ENCODE measurements at places on chromosomes 7 and 10.

DNA sequence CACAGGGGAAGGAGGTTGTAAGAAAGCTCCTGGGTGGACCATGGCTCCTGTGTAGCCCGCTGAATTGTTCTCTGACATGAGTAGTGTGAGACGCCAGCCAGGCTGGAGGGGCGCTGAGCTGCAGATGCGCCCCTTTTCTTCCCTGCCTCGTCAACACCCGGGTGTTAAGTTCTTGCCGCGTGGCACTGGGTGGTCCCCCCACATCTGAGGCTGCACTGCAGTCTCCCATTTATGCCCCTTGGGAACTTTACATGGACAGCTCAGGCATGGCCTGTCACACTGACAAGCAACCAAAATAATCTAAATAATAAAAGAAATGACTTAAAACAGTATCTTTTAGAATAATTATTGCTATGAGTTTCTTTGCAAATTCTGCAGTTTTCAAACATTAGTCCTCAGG lies 34.6 kb upstream of the HSPA12A start:
- DNase-seq = no peak

GRCh38 chr7:44538093-44538797 lies 2.9 kb downstream of the NPC1L1 start:
- no peak for DNase-seq

DNA sequence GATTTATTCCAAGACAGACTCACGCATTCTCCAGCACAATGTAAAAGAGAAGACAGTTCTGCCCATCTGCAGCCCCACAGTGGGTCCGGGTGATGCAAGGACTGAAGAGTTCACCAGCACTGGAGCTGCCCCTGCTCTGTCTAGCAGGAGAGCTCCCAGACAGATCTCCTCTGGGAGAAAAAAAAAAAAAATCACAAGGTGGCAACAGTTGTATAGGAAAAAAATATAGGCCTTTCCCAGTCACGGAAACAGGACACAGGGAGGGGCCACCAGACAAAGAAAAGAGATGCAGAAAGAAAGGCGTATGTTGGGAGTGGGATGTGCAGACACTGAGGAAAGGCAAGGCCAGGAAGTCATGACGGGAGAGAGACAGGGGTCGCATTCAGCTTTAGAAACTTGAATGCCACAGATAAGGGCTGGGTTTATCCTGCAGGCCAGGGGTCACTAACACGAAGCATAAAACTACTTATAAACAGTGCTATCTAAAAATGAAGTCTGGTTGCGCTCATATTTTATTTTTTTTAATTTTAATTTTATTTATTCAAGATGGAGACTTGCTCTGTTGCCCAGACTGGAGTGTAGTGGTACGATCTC lies 54.1 kb downstream of the FAM171A1 start:
- DNase-seq = no peak

DNA sequence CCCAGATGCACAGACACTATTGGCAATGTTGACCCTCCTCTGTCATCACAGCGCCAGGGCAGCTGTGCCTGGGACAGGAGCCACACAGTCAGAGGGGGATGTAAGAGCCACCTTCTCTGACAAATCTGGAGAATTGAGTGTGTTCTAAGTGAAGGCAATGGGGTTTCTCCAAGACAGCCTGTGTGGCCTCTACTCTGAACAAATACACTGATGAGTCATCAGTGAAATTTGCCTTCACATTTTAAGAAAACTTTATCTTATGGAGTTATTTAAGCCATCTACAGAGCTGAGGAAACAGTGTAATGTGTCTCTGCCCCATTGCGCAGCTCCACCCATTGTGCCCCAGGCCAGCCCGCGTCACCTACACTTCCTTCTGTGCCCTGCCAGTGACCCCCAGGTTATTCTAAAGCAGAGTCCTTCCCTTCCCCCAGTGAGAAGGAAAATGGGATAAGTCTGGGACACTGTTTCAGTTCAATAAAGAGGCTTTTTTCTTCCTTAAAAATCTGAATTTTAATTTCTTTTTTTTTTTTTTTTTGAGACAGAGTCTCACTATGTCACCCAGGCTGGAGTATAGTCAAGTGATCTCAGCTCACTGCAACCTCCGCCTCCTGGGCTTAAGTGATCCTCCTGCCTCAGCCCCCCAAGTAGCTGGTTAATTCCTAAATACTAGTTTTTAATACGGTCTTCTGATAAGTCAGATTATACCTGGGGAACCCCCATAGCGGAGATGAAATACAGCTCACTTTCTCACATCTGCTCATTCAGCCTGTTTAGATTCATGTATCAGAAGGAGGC lies 21.8 kb downstream of the AKR1E2 start:
- DNase-seq = no peak

DNA sequence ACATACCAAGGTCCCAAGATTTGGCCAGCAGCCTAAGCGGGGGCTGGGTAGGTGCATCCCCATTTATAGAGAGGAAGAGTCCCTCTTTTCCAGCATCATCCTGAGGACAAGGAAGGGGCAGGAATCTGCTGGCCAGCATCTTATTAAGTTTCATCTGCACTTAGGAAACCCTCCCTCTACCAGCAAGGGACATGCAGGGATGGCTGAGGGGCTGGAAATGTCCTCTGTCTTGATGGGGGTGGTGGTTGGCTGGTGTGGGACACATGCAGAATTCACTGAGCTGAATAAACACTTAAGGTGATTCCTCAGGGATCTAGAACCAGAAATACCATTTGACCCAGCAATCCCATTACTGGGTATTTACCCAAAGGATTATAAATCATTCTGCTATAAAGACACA lies 42.1 kb downstream of the NOD1 start:
- DNase-seq = no peak

DNA sequence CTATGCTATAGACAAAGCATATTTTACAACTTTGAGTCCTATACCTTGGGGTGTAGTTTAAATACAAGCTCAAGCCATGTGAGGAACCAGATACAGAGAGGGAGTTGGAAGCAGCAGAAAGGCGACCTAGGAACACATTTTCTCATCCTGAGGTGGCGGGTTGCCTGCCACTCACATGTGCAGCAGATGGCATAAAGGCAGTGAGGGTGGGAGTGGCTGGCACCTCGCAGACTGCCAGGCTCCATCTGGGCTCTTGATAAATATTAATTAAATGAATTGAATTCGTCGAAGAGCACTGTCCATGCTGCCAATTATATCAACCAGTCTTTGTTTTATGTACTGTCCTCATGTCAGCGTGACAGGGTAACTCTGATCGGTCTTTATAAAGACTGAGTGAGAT lies 79.0 kb upstream of the SEMA3C start:
- DNase-seq = no peak

DNA sequence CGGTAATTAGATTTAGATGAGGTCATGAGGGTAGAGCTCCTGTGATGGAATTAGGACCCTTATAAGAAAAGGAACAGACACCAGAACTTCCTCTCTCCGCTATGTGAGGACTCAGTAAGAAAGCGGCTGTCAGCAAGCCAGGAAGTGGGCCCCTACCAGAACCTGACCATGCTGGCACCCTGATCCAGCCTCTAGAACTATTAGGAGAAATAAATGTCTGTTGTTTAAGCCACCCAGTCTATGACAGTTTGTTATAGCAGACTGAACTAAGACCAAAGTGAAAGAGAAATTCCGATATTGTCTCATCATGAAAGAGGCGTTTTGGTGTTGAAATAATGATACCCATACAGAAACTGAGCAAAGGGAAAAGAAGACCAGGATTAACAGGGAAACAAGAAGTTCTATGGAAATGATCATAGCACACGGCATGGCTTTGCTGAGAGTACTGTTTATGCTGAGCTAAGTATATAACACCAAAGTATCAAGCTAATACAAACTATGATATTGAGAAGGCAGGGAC lies 9.2 kb downstream of the CLEC2L start:
- DNase-seq = no peak

- no peak for DNase-seq
These were observed 285.8 kb upstream of the SP4 start for GRCh38 chr7:21142081-21142480.

- no peak for DNase-seq
These were observed 31.6 kb downstream of the IKZF1 start for GRCh38 chr7:50335795-50336754.

- DNase-seq = no peak
These were observed 86.5 kb upstream of the TMEM72 start for GRCh38 chr10:44824607-44825006.

DNA sequence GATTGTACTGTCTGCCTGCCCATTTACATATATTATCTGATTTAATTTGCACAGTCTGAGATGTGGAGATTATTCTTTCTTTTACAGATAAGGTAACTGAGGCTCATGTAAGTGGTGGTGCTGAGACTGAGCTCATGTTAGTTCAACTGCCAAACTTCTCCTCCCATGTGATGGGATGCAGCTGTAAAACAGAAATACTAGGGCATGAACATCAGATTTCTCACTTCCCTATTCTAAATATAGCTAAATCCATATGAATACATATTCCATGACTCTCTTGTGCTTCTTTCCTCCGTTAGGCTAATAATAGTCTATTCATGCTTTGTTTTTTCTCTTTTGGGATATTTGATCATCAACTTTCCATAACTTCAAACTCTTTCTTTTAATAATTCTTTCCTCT lies 84.7 kb downstream of the PTPRZ1 start:
- DNase-seq = no peak

- DNase-seq = no peak
These were observed 1.9 kb downstream of the COBL start for GRCh38 chr7:51314726-51315125.

GRCh38 chr7:133698127-133698526 lies 429.0 kb upstream of the LRGUK start:
- no peak for DNase-seq

GRCh38 chr10:98323221-98324164 lies 55.5 kb upstream of the LOXL4 start:
- peak; percentile 81 for DNase-seq

DNA sequence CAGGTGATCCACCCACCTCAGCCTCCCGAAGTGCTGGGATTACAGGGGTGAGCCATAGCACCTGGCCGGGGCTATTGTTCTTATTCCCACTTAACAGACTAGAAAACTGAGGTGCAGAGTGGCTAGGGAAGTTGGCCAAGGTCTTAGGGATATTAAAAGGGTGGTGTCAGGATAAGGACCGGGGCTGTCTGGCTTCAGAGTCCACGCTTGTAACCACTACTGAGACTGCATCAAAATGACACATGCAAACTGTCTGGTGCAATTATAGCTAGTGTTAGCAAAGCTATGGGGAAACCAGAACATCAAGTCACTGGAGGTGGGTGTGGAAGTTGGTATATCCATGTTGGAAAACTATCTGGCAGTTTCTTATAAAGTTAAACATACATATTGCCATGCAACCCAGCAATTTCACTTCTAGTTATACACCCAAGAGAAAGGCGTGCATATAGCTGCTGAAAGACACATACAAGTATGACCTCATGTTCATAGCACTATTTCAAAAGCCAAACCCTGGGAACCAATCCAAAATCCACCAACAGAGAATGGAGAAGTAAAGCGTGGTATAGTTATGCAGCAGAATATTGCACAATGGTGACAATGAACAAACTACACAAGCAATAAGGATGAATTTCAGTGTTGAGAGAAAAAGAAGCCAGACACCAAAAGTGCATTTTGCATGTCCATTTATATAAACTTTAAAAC lies 33.9 kb upstream of the EEPD1 start:
- DNase-seq = no peak

DNA sequence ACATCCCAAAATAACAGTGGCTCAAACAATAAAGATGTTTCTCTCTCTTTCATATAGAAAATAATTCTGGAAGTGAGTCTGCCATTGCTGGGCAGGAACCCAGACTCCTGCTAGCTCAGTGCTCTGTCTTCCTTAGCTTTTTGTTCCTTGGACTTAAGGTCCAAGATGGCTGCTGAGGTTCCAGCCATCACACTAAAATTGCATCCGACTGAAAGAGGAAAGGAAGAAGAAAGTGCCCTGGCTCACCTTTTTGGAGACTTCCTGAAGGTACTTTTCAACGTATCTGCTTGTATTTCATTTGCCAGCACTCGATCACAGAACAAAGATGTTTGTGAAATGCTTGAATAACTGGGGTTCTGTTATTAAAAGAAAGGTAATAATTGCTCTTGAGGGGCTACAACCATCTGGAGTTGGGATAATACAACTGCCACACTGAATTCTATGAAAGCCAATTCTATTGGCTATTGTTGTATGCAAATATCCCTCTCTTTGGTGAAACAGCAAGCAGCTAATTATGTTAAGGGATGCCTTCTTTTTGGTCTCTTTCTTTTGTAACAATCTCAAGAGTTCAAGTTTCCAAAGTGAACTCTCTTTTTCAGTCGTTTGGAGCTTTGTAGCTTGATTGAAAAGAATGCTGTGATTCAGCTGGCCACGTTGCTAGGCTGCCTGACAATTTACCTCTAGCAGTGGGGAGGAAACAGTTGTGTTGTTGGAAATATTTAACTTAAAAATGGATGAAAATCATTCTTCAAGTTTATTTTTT lies 83.9 kb downstream of the BAMBI start:
- no peak for DNase-seq

DNA sequence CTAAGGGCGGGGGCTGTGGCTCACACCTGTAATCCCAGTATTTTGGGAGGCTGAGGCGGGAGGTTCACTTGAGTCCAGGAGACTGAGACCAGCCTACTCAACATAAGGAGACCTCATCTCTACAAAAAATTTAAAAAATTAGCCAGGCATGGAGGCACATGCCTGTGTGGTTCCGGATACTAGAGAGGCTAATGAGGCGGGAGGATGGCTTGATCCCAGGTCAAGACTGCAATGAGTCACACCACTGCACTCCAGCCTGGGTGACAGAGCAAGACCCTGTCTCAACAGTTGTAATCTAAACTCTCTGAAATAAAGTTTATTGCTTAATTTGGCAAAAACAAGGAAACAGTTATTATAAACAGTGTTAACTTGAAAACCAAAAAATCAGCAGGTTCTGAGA lies 123.3 kb downstream of the USP6NL start:
- no peak for DNase-seq

GRCh38 chr7:17313194-17313593 lies 14.7 kb downstream of the AHR start:
- DNase-seq = no peak

GRCh38 chr7:50262916-50263690 lies 41.4 kb upstream of the IKZF1 start:
- no peak for DNase-seq

GRCh38 chr10:103714232-103714891 lies 141.0 kb downstream of the SH3PXD2A start:
- DNase-seq = no peak

DNA sequence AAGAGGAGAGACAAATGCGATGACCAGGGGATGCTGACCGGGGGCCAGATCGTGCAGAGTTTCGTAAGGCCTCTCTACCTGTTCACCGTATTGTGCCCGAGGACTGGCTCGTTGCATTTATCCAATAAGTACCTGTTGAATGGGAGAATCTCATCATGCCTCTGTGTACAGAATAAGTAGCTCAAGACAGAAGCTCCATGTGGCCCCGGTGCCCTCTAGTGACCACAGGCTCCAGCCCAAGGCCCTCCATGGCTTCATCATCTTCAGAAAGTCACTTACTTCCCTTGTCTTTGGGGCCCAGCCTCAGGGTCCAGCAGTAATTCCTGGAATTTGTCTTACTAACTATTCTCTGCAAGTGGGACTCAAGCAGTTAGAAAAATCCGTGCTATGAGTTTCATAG lies 151.0 kb downstream of the CHN2 start:
- peak; percentile 32 for DNase-seq

DNA sequence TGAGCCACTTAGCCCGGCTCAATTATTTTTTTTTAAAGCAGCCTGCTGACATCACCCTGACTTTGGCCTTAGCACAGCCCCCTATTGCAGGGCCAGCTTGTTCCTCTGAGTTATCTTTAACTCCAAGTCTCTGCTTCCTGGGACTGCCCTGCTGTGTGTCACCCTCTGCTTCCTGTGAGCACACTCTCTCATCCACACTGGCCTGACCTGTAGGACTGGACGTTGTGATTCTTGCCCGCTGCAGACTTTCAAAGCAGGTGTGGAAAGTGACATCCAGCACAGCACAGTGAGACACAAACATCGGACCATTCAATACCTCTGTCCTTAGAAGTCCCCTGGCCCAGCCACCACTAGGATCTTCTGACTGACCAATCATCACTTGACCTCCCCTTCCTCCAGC lies 26.4 kb upstream of the HSPA12A start:
- DNase-seq = no peak

Data from NCI-H510A (cell line).